Fibroblast of skin of scalp (primary cell): ENCODE measurements at places on chromosomes 2 and 18.

GRCh38 chr2:133438848-133439564 is 129.3 kb downstream of the NCKAP5 start:
- no peak for DNase-seq

- peak; percentile 56 for DNase-seq
Measured at GRCh38 chr2:237184192-237184918, 98.7 kb downstream of the COPS8 start.

DNA sequence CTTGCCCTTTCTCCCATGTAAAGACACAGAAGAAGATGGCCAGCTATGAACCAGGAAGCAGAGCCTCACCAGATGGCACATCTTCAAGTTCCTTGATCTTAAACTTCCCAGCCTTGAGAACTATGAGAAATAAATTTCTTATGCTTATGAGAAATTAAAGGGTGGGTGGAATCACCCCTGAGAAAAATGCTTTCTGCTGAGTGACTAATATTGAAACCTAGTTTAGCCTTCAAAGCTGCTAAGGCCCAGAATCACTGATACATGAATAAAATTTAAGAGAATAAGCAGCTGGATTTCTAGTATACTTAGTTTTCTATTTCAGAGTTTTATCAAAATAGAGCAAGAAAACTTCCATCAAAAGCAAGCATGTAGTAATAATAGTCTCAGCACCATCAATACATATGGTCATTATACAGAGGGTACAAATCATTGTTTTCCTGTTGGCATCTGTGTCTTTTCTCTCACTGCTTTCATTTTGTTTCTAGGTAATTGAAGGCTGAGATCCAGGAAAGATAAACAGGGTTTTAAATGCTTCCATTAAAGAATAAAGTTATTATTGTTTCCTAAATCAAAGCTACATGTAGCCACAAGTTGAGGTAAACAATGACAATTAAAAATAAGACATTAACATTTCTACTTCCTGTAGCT is 53.3 kb upstream of the COL5A2 start:
- DNase-seq: peak; percentile 27

GRCh38 chr18:75211626-75211952 is 992 bp downstream of the TSHZ1 start:
- DNase-seq: no peak

DNA sequence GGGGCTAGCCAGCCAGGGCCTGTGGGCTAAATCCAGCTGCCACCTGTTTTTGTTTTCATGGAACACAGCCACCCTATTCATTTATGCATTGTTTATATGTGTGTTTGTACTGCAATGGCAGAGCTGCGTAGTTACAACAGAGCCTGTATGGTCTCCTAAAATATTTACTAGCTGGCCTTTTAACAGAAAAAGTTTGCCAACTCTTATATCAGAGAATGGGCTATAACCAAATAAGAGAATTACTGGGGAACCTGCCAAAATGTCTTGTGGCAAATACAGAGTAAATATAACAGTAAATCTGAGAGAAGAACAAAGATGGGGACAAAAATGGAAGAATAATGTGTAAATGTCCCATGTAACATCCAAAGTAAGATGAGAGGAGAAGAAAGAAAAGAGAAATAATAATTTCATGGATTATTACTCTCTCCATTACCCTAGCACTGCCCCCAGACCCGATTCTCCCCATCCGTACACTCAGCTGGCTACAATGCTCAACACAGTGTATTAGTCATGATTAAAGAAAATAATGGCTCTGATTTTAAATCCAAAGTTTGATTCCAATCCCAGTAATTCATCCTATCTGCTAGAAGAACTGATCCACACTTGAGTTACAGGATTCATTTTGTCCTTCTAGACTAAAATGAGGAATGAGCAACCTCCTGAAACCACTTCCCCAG is 249.3 kb downstream of the LRATD1 start:
- DNase-seq: no peak
